WERI-Rb-1 (cell line): ENCODE measurements at places on chromosomes 16 and 17.

DNA sequence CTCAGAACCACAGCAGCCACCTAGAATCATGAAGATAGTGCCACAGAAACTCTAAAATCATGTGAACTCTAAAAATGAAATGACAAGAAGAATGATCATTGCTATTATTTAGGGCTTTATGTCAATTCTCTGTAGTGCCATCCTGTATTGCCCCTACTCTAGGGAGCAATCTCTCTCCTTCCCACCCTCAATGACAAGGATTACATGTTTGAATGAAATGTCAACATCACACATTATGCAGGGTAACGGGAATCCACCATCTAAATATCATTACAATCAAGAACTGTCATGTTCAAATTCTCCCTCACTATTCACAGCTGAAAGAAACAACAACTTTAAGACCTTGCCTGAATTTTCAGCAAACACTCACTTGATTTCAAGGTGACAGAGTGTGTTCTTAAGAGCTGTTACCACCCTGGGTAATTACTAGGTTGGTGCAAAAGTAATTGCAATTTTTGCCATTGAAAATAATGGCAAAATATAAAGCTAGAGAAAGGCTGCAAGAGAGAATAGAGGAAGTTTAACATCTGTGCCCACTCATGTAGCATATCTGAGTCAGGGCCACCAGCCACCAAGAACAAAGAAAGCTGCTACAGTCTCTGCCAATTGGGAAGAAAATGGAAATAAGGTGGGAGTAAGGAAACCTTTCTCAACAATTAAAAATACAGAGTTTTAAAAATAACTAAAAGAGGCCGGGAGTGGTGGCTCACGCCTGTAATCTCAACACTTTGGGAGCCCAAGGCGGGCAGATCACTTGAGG, 112.8 kb upstream of the PSMD7 start:
- DNase-seq, result no peak

GRCh38 chr17:10646392-10646990, 10.6 kb downstream of the MYH3 start:
- peak; percentile 77 for DNase-seq

DNA sequence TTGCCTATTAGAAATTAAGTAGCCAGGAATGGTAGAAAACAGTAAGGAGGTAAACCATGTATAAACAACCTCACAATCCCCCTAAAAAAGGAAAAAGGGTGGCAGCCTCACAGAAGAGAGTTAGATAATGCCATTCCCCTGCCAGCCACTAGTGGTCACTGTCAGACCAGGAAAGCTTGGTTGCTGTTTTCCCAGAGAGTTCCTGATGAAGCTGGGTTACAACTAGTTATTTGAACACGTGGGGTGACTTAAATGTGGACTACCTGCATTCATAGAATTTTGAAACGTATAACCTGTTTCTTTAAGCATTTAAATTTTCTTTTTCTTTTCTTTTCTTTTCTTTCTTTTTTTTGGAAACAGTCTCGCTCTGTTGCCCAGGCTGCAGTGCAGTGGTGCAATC, 5.8 kb downstream of the GPRC5C start:
- DNase-seq, result peak; percentile 57

GRCh38 chr16:23931199-23931598, 95.4 kb downstream of the PRKCB start:
- no peak for DNase-seq

DNA sequence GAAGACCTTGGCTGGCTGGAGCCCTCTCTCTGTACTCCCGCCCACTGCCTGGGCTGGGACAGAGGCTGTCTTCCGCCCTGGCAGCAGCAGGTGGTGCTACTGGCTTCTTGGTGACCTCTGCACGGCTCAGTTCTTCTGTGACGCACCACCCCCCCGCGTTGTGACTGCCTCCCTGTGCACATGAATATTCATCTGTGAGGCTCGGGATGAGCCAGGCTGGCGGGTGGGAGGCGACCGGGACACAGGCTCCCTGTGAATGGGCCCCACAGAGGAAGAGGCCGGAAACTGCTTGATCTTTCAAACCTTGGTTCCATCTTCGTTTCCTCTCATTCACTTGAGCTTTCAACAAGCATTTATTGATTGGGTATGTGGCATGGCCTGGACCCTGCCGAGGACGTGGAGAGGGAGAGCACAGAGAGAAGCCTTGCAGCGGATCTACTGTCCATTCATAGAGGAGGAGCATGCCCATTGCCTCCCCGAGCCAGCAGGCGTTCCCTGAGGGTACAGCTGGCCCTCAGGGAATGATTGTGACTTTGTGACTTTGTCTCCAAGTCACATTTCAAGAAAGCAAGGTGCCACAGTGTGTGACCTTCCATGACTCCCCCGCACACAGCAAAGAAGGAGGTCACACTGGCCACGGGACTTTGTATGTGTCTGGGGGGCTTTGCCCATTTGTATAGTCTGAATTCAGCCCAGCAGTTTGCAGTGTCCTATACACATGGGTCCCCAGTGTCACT, 45.0 kb downstream of the B9D1 start:
- DNase-seq, result peak; percentile 98

GRCh38 chr17:76556765-76557367, 17.0 kb downstream of the PRCD start:
- no peak for DNase-seq

DNA sequence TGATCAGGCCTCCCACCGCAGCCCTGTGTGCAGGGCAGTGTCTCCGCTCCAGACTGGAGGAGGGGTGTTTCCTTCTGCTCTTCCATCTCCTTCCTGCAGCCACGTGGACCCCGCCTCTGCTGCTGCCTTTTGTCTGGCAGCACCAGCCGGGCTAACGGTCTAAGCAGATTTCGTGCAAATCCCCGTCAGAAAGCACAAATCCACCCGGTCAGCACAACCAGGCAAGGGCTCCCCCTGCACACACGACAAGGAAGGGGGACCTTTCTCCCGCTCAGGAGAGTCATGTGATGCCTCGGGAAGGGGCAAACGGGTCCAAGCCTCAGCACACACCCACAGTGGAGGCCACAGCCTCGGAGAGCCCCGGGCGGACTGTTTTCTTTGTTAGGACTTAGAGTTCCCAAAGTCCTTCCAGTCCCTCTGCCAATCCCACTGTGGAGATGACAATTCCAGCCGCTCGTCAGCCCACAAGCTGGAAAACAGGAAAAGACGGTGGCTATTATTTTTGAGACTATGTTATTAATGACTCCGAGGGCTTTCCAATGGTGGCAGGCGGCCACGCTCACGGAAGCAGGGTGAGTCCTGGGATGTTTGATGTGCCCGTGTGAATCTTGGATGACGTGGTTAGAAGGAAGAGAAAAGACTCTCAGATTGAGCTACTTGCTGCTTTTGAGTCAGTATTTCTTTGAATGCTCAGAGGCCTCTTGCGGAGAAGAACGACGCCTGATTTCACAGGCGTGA, 22.5 kb upstream of the MEAK7 start:
- peak; percentile 93 for DNase-seq

DNA sequence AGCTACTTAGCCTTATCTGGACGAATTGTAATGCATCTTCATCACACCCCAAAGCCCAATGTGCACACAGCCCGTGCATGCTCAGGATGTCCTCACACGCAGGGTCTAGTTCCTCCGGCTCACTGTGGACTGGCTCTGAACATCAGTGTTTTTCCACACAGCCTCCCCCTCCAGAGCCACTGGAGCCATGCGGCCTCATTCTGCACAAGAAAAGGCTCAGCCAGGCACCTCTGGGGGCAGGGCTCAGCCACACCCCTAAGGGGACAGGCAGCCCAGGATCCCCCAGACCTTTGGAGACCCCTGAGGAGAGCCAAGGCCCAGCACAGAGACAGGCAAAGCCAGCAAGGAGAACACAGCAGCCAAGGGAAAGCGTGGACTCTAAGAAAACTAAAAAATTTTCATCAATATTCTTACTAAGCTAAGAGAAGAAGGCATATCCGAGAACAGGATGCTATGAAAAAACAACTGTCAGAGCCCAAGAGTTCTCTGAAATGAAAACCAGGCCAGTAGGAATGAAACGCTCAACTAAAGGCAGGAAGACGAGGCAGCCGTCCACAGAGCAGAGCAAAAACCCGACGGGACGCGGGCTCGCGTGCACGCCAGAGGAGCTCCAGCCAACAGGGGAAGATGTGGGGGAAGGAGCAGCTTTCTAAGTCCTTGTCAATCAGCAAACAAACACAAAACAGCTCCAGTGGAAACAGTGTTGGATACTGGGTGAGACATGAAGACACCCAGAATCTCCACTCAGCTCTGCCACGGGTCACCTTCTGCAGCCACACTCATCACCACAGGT, 34.5 kb downstream of the MAP1LC3B start:
- no peak for DNase-seq

DNA sequence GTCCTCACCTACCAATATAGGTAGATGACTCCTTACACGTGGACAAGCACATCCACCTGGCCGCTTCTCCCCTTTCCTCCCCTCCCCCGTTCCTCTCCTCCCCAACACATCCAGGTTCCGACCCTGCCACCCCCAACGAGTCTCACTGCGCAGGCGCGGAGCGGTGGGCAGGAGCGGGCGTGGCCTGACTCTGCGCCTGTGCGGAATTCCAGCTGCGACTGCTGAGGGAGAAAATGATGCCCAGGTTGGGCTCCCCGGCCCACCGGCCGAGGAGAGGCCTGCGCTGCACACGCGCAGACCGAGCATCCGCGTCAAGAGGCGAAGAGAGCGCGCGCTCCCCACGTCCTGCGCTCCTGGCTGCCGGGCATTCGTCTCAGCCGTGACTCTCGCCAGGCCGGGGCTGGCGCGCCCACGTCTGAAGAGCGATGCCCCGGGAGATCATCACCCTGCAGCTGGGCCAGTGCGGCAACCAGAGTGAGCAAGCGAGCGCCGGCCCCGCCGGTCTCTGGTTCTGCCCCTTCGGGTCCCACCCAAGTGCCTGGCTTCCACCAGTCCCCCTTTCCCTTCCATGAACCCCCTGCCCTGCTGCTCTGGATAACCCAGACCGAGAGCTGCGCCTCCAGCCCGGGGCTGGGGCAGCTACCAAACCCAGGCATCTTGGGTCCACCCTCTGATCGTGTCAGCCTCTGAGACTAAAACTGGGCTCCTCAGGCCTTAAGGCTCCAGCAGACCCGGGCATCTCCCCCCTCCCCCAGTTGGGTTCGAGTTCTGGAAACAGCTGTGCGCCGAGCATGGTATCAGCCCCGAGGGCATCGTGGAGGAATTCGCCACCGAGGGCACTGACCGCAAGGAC, at the start of gene TUBG2:
TUBG2 (plus strand) TSS at position 206 of the 853 bp plus-strand sequence; CDS start at position 426, 220 bp downstream.
- peak; percentile 98 for DNase-seq

- DNase-seq, result no peak
Observed at GRCh38 chr17:76633628-76634328, 9.8 kb downstream of the ST6GALNAC1 start.
